Osteoblast (primary cell): ENCODE measurements at places on chromosomes 1 and 21.

GRCh38 chr1:214361636-214362035, 80.7 kb downstream of the SMYD2 start:
- no peak for DNase-seq

- no peak for DNase-seq
These were observed 21.7 kb upstream of the RGS16 start for GRCh38 chr1:182625719-182626504.

DNA sequence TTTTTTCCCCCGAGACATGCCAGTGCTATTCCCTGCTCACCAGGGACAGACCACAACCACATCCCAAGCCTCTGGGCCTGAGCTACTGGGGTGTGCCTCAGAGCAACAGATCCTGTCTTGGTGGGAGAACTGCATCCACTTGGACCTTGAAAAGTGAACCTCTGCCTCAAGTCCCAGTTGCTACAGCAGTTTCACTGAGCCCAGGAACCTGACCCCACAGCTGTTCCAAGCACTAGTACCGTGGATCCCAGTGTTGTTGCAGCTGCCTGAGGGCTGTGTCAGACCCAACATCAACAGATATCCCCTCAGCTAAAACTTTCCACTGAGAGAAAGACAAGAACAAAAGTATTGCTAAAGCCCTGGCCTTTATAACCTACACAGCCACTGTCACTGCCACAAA, 373.0 kb downstream of the PLPP3 start:
- DNase-seq, result no peak

GRCh38 chr1:19006000-19006399, 49.5 kb upstream of the IFFO2 start:
- DNase-seq, result no peak

DNA sequence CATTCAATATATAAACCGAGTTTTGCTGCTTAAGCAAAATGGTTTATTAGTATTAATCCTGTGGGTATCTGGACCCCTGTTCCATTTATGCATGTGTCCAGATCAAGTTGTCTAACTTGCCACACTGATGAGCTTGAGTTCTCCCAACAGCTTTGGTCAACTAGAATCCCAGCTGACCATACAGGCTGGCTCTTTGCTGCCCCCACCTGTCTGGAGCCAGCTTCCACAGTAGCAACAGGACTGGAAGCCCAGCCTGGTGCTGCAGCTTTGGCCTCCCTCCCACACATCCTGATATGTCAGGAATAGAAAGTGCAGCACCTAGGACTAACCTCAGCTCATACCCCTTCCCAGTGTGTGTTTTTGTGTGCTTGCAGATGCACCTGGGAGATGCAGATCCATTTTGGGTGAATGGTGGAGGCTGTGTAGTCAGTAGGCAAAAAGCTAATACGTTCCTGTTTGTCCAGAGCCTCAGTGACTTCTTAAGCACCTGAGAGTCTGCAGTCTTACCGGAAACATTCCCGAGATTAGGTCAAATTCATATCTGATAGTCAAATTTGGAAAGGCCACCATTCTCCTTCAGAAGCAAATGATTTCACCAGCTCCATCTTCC, 40.9 kb upstream of the BEND5 start:
- DNase-seq, result peak; percentile 50

DNA sequence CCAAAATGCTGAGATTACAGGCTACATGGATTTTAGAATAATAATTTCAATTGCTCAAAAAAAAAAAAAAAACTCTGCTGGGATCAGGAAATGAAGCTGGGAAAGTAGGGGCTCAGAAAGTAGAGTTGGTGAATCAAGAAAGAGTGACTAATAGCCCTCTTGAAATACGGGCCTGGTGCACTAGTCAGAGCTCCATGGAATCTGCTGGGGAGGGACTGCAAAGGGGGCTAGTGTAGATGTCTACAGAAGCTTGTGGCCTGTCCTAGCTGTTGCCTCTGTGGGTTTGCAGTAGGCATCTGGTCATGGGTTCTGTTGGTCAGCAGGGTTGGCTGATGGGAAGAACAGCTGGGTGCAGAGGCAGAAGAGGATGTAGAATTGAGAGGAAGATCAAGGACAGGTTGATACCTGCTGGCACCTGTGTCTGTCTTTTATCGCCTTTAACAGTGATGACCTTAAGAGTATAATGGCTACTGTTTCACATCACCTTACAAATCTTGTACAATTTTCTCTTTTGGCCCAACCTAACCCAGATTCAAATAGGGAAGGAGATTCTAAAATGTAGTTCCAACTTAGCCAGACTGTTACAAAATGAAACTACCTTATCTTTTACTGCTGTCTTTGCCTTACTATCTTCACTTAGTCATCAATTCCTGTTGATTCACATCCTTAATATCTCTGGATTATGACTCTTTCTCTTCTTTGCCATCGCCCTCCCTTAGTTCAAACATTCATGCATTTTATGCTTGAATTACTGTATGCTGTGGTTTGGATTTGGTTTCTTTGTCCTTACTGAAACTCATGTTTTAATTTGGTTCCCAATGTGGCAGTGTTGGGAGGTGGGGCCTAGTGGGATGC, 126.2 kb downstream of the GIPC2 start:
- DNase-seq, result peak; percentile 58

- DNase-seq, result no peak
These were observed 120.3 kb downstream of the PTPRU start for GRCh38 chr1:29356663-29357062.

DNA sequence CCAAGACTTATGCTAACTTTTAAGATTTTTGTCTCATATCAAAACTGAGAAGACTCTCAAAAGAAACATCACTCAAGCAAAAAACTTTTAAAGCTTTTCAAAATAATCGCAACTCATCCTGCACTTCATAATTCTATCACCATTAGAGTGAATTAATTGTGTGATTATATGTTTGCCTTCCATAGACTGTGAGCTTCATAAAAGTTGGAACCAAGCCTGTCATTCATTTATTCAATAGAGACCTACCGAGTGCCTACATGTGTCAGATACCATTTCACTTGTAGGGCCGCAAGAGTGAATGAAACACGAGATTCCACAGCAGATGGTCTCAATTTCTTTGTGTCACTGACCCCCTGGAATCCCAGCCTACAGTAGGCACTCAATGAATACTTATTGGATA, 106.4 kb downstream of the RHOU start:
- no peak for DNase-seq
